ENCODE measurements at places on chromosomes 12 and 14. TPM values are rescaled to one million over a fixed set of nuclear protein-coding genes. Genes with fewer than 3 reads are reported as not detected.

GRCh38 chr12:123659996-123660727 is 10.8 kb upstream of the TCTN2 start:
- DNase-seq = no peak

Gene TSPAN11
- not detected for total RNA-seq

DNA sequence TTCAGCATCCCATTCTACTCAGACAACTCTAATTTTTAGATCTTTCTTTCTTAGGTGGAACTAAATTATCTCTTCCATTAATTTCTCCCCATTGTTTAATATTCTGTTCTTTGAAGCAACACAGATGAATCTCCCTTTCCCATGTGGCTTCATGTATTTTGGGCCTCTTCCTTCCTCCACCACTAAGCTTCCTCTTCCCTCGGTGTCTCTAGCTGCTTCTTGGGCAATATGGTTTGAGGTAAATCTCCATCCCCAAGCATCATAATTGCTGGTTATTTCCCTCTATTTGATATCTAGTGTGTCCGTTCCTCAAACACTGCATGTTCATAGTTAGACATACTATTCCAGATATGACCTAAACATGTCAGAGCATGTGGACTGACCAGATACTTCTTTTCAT is 119.2 kb downstream of the PELI2 start:
- no peak for DNase-seq

Gene PTPRR
- total RNA-seq = not detected

DNA sequence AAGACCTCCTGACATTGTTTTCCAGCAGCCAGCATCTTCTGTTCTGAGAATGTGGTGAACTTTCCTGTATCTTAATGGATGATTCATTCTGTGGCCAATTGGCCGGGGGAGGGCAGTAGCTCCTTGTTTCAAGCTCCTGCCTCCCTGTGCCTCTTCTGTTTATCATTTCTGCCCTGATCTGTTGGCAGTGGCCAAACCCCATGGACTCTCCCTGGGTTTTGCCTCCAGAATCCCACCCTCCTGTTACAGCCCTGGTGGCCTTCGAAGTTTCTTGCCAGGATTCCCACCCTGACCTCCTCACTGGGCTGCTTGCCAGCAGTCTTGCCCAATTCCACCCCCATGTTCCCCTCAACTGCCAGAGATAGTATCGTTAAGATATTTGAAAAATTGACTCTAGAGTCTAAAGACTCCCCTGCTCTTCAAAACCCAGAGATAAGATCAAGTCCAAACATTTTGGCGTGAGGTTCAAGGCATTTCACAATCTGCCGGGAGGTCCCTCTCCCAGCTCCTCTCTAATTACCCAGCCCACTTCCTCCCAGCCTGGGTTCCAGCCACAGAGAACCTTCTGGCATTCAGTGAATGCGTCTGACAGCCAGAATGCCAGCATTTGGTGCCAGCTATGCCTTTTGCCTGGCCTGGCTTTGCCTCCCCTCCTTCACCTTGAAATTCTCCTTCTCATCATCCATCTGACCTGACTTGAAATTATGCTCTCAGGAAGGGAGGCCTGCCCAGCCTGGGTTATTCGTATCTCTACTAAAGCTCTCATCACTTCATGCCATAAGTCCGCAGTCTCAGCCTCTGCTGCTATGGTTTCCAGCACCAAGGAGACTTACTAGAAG is 37.7 kb upstream of the TXNRD1 start:
- no peak for DNase-seq

DNA sequence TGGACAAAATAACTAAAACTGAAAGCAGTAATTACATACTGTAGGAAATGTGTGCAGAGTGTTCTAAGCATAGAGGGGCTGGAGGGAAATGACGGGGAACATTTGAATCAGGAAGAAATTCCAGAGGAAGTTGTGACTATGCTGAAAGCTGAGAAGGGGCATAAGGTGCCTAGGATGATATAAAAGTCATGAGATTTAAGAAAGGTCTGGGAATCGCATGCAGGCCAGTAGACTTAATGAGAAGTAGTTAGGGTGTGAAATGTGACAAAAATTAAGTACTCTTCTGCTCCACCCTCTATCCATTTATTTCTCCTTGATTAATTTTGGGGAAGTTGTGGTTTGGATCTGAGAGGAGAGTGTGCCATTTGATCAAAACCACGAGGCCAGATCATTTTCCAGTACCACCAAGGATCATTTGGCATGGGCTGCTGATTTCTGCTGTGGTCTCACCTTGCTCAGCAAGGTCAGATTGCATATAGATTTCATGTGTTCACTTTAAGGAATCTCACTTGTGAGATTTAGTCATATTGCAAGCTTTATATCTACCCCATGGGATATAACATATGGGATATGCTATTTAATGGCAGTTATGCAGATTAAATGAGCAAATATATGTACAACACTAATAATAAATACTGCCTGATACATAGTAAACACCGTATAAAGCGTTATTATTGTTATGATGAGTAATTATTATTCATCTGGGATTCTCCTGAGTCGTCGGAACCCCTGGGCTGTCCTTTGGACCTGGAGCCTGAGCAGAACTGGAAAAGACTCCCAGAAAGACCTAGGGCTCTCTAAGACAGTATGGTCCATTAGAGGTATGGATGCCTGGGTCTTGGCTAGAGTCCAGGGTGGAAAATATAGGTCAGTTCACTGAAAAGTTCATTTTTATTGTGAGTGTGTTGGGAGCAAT is 72.3 kb downstream of the SRGAP1 start:
- no peak for DNase-seq

Gene TTC9
- total RNA-seq = 5.4 TPM

Gene TSHR
- total RNA-seq = not detected

Gene CLEC4A
- 0.75 TPM for total RNA-seq

DNA sequence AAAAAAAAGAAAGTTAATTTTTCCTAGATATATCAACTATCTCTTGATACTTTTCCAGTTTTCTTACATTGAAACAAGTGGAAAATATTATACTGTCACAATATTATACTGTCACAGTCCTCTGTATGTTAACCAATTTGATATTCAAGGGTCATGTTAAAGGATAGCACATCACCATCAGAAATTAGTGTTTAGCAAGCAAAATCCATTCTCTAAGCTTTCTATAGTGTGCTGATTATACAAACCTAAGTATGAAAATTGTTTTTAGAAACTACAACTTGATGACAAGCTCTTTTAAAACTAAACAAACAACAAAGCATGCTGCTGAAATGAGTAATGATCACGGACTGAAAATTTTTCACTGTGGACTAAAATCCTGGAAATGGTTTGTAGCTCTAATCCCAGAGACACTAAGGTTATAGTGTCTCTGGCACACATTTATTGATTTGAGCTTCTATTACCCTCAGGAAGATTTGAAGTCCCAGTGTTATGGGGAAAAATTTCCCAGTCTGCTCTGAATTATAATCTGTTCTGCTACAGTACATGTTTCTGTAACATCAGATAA is 9.7 kb downstream of the SPTSSA start:
- DNase-seq = no peak

DNA sequence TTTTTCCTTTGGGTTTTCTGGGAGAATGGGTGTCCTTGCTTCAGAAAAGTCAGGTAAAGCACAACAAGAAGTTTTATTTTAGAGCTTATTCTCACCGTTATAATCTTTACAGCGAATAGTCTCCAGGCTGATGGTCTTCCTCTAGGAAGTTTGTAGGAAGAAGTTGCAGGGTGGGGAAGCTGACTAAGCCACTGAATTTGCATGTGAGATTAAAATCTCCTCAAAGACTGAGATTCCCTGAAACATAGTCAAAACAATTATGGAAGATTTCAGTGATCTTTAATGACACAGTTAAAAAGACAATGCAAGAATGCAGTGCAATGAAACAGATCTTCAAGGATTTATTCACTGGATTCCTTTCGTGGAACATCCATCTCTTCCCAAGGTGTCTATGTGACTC is 1.2 kb downstream of the TAS2R10 start:
- no peak for DNase-seq

Gene PPP1R36
- not detected for total RNA-seq

- no peak for DNase-seq
These were observed 888.1 kb upstream of the MDGA2 start for GRCh38 chr14:48563489-48563888.

GRCh38 chr14:37813732-37814131 is 218.3 kb downstream of the TTC6 start:
- no peak for DNase-seq

DNA sequence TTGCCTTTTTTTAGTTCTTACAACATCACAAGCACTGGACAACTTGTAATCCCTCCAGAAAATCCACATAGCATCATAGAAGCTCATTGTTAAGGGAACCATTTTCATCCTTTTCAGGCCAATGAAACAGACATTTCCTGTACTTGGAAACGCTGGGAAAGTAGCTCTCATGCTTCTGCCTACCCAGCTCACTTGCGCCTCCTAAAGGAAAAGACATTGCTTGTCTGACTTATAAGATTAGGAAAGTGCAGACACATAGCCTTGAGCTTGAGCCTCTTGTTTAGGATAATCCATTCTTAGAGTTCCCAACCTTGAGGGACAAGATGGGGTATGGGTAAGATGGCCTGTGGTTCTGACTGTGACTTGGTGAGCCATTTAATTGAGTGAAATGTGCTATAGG is 589.5 kb downstream of the NOVA1 start:
- no peak for DNase-seq

Gene NKX2-1
- total RNA-seq = not detected

- DNase-seq = no peak
These were observed 948.1 kb downstream of the NRXN3 start for GRCh38 chr14:79118291-79118690.

GRCh38 chr12:25189656-25190055 is 5.3 kb downstream of the DNAI7 start:
- no peak for DNase-seq

Gene GARIN6
- total RNA-seq = not detected

DNA sequence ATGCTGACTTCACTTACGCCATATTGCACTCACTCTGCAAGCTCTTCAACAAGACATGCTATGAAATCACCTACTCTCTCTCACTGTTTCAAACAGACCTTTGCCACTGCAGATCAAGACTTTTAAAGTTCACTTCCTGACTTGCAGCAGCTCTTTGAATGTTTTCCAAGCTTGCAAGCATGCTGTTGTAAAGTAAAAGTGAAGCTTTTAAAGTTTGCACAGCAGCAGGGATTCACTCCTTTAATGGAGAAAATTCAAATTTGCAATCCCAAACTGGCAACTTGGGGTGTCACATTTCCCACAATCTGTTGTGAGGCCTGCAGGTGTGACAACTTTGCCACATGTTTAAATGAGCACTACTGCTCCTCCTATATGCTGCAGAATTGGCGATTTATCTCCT is 270.9 kb downstream of the ALX1 start:
- no peak for DNase-seq

Gene CKB
- 6.5 TPM for total RNA-seq

Data from CD8-positive, alpha-beta T cell (primary cell).